PC-3 (cell line): ENCODE measurements at places on chromosomes 4 and X.
A peak's percentile ranks its signal among the peaks of the same experiment; 100 is the strongest.

GRCh38 chrX:16839852-16840460 is 30.2 kb downstream of the RBBP7 start:
- peak; percentile 43 for DNase-seq

GRCh38 chrX:95893636-95894035 is 791.0 kb upstream of the DIAPH2 start:
- DNase-seq: no peak

GRCh38 chrX:103446665-103447302 is 70.4 kb downstream of the BEX3 start:
- DNase-seq: no peak

DNA sequence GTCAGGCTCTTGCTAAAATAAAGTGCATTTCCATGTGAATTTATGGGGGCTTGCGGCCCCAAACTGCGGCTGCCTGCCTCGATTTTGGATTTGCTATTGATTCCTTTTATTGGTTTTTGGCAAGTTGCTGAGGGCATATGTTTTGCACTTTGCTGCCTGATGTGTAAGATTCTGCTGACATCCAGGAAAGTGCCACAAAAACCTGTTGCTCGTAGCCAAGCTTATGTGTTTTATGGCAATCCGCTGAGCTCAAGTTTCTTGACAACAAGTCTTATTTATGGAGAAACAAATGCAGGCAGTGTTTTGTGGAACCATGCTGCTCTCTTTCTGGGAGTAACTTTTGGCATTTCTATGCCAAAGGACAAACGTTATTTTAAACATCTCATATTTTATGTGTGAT is 97.3 kb upstream of the DDIT4L start:
- DNase-seq: no peak

GRCh38 chrX:136961594-136962135 is 72.1 kb downstream of the GPR101 start:
- DNase-seq: no peak

GRCh38 chr4:142728233-142728632 is 117.9 kb downstream of the INPP4B start:
- no peak for DNase-seq

GRCh38 chrX:133529578-133529977 is 114.3 kb upstream of the GPC4 start:
- DNase-seq: no peak

DNA sequence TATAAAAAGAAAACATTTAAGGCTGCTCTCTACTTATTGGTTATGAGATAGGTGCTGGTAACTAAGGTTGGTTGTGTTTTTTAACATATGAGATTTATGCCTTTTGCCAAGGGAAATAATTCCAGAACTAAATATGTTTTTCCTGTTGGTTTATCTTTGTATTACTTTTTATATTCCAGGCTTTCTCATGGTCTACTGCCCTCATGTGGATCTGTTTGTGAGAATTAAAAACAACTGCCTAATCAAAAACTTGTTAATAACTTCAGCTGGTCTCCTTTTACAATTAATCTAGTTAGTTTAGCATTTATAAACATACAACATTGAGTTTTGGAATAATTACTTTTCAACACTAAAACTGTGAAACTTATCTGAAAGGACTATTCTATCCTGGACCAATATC is 1208.3 kb downstream of the ADGRL3 start:
- peak; percentile 35 for DNase-seq

GRCh38 chr4:177229331-177229730 is 80.3 kb upstream of the NEIL3 start:
- DNase-seq: no peak

GRCh38 chr4:118254368-118254767 is 98.4 kb downstream of the PRSS12 start:
- no peak for DNase-seq

DNA sequence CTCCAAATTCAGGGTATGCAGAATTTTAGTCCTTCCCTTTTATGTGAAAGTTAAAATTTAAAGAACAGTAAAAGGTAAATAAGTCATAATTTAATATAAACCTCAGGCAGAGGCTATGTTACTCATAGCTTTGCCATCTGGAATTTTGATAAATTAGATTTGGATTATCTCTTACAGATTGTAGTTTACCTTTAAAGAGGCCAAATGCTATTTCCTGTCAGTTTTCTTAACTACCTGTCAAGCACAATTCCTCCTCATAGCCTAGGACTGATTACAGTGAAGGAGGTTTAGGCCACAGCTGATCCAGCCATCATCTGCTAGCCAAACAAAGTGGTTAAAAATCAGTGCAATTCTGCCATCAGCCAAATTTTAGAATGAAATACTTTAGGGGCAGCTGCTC is 128.1 kb downstream of the MFAP3L start:
- DNase-seq: no peak

- DNase-seq: no peak
Measured at GRCh38 chrX:51395810-51396728, 63.4 kb downstream of the NUDT10 start.

DNA sequence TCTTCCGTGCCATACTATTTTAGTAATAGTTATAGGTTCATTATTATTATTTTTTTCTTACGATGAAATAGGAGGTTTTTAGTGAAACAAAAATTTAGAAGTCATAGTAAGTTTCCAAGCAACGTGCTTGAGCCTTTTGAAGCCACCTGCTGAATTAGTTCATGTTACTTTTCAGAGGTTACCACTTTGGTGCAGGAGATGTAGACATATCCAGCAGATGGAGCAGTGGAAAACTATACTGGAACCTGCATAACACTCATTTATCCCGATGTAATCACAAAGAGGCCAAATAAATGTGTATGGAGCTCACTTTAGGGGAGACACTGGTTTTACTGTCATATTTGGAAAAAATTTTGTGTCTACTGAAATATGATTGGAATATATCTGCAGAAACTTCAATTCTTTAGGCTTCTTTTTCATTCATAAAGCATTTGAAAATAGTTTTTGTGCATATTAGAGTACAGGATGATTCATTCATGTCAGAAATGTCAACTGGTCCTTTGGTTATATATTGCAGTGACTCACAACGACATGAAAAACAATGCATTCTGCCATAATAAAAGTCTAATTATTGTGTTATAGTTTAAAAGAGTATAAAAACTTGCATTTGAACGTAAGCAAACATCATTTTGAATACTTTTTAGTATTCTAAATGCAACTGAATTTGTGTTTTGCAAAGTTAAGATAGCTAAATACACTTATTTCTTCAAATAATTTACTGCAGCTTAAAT is 2182.9 kb upstream of the TENM3 start:
- DNase-seq: peak; percentile 9

GRCh38 chrX:421646-422391 is 35.1 kb upstream of the PPP2R3B start:
- DNase-seq: no peak

DNA sequence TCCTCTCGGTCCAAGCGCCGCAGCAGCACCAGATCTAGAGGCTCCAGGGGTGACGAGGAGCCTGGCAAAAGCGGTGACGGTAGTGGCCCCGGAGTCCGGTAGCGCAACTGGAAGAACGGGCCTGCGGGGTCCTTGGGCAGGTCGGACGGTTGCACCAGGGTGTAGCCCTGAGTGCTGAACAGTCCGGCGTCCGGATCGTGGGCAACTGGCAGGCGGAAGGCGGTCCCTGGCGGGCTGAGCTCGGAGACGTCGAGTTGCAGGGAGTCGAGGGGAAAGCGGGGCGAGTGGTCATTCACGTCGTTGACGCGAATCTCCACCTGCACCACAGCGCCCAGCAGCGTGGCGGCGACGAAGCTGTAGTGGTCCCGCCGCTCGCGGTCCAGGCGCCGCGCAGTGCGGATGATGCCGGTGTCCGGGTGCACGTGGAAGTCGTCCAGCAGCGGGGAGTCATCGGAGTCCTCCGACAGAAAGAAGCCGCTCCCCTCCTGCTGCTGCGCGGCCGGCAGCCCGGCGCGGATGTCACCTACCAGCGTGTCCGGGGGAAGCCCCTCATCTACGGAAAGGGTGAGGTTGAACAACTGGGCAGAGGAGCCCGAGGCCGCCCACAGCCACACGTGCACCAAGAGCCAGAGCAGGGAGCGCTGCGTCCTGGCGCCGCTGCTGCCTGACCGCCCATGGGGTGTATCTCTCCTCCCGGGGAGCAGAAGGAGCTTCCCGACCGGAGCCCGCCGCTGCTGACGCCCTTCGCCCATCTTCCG is 837 bp downstream of the DCHS2 start:
- DNase-seq: no peak

DNA sequence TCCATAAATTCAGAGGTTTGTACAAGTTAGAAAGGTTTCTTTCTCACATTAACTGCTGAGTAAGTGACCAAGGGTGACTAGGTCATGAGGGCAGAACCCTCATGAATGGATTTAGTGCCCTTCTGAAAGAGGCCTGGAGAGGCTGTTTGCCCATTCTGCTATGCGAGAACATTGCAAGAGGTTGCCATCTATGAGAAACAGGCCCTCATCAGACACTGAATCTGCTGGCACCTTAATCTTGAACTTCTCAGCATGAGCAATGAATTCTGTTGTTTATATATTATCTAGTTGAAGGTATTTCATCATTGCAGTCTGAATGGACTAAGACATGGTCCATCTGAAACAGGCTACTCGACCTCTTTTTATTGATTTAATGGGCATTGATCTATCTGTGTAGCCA is 96.2 kb upstream of the GPRIN3 start:
- DNase-seq: no peak

GRCh38 chrX:112066813-112067212 is 15.8 kb downstream of the TRPC5 start:
- DNase-seq: no peak

DNA sequence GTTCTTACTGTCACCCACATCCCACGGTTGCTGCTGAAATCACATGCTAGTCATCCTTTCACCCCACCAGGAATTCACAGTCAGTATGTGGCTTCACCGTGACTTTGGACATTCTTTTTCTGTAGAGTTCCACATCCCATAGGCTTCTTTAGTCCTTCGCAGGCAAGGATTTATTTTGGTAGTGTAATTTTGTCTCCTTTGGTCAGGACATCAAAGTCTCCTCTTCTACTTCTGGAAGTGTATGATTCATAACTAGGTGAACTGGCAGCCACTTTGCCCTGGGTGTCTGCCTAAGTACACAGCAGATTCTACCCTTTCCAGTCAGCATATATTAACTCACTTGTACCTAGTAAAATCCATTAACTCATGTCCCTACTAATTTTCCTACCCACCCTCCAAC is 38.3 kb upstream of the MMAA start:
- peak; percentile 85 for DNase-seq
